ENCODE measurements at places on chromosomes 13 and 19.

DNA sequence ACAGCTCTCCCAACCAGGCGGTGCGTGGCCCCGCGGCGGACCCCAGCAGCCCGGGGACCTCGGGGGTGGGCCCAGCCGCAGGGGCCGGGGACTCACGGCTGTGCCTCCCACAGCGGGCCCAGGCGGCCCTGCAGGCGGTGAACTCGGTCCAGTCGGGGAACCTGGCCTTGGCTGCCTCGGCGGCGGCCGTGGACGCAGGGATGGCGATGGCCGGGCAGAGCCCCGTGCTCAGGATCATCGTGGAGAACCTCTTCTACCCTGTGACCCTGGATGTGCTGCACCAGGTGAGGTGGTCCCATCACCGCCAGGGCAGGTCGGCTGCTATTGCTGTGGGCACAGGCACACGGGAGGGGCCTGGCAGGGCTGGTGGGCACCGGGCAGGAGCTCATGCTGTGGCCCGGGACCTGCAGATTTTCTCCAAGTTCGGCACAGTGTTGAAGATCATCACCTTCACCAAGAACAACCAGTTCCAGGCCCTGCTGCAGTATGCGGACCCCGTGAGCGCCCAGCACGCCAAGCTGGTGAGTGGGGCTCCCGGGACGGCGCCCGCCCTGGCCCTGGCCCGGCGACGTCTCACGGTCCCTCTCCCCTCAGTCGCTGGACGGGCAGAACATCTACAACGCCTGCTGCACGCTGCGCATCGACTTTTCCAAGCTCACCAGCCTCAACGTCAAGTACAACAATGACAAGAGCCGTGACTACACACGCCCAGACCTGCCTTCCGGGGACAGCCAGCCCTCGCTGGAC, 7.3 kb downstream of the PTBP1 start:
- no peak for DNase-seq

DNA sequence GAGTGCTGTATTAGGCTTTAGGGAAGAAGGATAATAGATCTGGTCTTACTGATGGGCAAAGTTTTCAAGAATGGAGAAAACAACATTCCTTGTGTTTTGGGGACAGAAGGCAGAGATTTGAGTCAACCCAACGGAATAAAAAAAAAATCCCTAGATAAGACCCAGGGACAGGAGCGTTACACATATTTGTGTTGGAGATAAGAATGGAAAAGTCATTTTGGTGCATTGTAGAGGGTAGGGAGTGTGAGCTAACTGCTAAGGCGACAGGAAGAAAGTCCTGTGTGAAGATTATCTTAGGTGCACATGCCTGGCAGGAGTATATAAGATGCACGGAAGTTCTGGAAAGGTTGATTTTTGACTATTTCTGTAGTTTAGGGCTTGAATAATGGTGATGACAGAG, 450.3 kb upstream of the ARGLU1 start:
- no peak for DNase-seq

- DNase-seq: no peak
These were observed 493 bp downstream of the YIPF2 start for GRCh38 chr19:10927730-10928562.

DNA sequence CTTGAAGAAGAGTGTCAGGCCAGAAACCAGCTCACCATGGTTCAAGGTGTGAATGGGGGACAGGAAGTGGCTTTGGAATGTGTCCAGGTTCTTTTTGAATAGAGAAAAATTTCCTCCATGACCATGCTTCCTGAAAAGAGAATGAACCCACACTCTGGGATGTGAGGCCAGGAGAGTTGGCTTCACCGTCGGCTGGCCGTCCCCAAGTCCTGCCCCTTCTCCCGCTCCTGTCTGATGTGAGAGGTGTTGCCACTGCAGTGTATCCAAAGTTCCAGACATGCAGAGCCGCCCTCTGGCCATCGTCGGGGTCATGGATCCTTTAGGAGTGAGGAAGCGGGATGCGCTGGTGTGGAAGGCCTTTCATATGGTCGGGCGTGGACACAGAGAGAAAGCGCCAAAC, 101.2 kb downstream of the COL4A2 start:
- DNase-seq: no peak

DNA sequence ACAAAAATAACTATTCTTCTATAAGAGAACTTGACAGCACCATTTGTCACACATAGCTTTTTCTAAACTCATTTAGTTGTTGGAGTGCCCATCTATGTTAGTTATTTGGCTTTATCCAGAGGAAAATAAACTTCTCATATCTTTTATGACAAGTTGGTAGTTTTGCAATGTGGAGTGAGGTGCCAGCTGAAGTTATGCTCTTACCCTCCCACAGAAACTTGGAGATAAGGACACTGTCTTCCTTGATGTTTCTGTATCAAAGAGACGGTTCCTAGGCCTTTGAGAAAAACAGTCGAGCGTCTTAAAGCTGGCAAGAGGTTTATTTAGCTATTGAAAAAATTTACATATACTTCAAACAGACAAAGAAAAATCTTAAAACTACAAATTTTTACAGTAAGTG, 1079.7 kb downstream of the SLITRK1 start:
- no peak for DNase-seq

DNA sequence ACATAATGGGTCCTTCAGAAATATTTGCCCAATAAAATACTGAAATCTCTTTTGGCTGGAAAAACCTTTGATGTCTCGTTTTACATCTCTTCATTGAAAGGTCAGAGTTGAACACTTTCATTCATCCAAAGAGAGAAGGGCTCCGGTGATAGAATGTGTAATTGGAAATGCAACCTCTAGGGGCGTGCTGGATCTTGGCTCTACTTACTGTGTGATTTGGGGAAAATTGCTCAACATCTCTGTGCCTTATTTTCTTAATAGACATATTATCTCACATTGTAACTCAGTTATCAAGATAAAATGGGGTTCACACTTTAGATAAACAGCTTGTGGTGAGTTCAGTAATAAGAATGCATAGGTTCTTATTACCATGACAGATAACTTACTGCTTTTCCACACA, 1444.1 kb downstream of the SLITRK5 start:
- no peak for DNase-seq

- no peak for DNase-seq
These were observed 258.3 kb downstream of the ZNF536 start for GRCh38 chr19:30630289-30631032.

DNA sequence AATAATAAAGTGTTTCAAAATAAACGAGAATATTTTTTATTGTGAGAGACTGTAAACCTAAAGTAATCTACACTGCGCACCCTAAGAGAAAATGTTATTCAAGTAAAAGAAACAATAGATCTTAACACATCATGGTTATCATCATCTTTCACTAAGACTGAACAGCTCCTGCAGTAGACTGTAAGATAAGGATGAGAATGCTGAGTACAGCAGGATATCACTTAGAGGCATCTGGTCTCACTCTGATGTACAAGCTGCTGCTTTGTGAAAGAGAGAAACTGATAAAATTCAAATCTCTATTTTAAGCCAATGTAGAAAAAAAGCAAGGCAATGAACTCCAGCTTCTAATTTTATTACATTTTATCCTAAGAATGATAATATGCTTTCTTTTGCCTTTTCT, 261.7 kb upstream of the HTR2A start:
- no peak for DNase-seq

GRCh38 chr13:44648392-44649103, 72.4 kb upstream of the TSC22D1 start:
- DNase-seq: no peak

DNA sequence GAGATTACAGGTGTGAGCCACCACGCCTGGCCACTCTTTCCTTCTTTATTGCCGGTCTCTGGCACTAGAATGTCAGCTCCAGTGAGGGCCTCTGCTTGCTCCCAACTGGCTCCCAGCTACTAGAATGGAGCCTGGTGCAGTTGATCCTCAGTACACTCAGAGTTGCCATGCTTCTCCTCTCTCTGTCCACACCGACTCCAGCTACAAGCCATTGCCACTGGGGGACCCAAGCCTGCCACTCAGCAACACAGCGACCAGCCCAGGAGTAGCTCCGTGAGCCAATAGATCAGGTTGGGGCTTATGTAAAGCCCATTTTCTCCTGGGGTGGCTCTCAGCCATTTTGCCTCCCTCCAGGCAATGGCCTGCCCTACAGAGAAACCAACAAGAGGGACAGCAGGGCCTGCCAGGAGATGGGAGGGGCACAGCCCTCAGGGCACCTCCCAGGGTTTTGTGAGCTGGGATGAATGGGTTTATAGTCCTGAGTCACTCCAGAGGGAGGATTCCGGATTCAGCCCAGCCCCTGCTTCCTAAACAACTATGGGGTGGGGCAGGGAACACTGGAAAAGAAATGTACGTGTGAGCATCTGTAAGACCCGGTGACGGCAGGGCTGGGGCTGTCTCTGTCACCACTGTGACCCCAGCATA, 36.5 kb downstream of the OPA3 start:
- no peak for DNase-seq

DNA sequence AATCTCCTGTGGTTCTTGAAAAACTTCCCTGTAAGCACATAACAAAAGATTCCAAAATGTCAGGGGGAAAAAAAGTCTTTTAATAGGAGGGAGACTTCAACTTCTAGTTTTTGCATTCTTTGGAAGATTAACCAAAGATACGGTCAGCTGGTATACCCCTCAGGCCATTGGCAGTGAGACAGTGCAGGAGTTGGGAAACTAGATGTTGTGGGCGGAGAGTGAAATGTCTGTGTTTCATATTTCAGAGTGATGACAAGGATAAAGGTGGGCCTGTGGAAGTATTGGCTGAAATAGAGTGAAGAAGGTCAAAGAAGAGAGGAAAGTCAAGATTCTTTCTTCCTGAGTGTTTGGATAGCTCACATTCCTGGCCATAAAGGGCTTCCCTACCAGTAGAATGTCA, 40.8 kb downstream of the CYP2B6 start:
- DNase-seq: no peak

- no peak for DNase-seq
These were observed 840 bp upstream of the CCNA1 start for GRCh38 chr13:36431204-36432105.

- no peak for DNase-seq
These were observed 116.2 kb upstream of the FNDC3A start for GRCh38 chr13:48859272-48860105.

GRCh38 chr19:35247526-35248309, 1.1 kb upstream of the LSR start:
- DNase-seq: no peak

- no peak for DNase-seq
These were observed 146.3 kb downstream of the GGACT start for GRCh38 chr13:100442095-100442832.

DNA sequence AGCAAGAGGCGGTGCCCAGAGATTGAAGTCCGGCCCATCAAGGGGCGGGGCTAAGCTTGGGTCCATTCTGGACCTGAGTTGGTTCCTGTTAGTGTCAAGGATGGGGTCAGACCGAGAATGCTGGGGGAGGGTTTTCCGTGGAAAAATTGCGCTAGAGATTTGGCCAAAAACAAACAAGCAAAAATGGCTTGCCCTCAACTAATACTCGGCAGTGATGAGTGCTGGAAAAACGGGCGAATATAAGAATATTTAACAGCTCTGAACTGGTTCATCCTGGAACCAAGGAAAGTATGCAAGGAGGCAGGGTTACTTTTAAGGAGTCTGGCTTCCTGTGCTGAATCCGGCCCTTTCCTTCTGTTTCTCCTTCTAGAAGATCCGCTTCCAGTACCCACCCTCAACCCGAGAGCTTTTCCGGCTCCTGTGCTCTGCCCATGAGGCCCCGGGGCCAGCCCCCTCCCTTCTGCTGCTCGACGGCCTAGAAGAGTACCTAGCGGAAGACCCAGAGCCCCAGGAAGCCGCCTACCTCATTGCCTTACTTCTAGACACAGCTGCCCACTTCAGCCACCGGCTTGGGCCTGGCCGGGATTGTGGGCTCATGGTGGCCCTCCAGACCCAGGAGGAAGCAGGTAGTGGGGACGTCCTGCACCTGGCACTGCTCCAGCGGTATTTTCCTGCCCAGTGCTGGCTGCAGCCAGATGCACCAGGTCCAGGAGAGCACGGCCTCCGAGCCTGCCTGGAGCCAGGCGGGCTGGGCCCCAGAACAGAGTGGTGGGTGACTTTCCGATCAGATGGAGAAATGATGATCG, 880 bp downstream of the SWSAP1 start:
- DNase-seq: no peak

DNA sequence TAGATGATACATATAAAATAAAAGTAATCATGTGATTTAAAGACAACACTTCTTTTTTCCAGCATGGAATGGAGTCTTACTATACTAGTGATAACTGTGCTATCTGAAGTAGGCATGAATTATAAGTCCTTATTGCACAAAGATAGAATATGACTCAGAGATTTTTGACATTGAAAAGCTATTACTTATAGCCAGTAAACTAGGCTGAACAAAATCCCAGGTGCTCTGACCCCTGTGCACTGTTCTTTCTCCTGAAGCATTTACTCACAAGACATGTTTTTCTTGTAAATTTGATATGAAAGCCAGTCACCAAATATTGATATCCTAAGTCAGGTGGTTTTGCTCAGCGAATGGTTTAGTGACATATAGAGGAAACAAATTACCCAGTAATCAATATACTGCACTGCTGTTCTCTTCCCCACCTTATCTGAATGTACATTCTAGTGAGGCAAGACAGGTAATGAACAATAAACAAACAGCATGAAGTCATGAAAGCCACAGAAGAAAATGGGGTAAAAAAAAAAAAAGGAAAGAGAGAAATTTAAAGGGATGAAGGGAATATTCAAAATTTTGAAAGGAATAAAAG, 1567.0 kb upstream of the SPRY2 start:
- no peak for DNase-seq

GRCh38 chr19:41373993-41374392, 2.3 kb upstream of the TMEM91 start:
- peak; percentile 99 for DNase-seq

- no peak for DNase-seq
These were observed 61.9 kb downstream of the TNFRSF19 start for GRCh38 chr13:23632048-23632582.

DNA sequence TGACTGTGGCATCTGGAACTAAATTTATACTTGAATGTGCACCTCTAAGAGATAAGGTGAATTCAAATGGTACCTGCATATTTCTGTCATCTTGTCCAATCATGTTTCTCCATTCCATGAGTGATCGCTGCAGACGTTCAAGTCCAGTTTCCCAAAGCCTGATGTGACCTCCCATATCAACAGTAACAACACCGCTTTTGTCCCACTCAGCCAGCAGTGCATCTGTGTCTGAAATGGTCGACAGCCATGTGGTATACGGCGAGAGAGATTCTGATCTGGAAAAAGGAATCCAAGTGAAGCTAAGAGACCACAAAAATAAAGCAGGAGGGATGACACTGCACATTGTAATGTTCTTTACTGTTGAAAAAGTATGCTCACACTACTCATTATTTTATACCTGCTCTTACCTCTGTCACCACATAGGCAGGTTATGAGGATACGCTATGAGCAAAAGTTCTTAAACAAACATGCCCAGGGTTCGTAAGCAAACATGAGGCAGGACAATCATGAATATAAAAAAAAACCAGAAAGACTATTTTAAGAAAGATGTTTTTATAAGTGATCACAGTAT, 213.6 kb downstream of the RGCC start:
- no peak for DNase-seq

GRCh38 chr13:94658926-94659597, 53.3 kb downstream of the SOX21 start:
- no peak for DNase-seq

Data from NCI-H446 (cell line).